ENCODE measurements at places on chromosomes 4 and X.

GRCh38 chrX:1444561-1445500 lies 7.9 kb downstream of the ASMTL start:
- DNase-seq: no peak

- no peak for DNase-seq
Measured at GRCh38 chr4:3192827-3193226, 56.1 kb upstream of the MSANTD1 start.

- no peak for DNase-seq
Measured at GRCh38 chr4:146176891-146177290, 1.4 kb downstream of the LSM6 start.

GRCh38 chr4:166318810-166319525 lies 445.9 kb downstream of the TLL1 start:
- DNase-seq: no peak

- DNase-seq: no peak
Measured at GRCh38 chr4:154329268-154329868, 162.2 kb downstream of the DCHS2 start.

Measured in amygdala (tissue), 56 donors.